ENCODE measurements at places on chromosomes 5 and 9. TPM values are rescaled to one million over a fixed set of nuclear protein-coding genes. Genes with fewer than 3 reads are reported as not detected.

CDC14B gene
- 46.5 TPM for total RNA-seq

PDCD1LG2 gene
- 0.50 TPM for total RNA-seq

OLFM1 gene
- 125 TPM for total RNA-seq

GRCh38 chr9:130010151-130010988 is 32.6 kb downstream of the FNBP1 start:
- no peak for DNase-seq
- H3K4me3 ChIP-seq = no peak overlapping the region
- no peaks in the 10 kb centered on the region for H3K4me1 ChIP-seq
- H3K27me3 ChIP-seq = no peaks in the 10 kb centered on the region
